Glutamatergic neuron (in vitro differentiated cells): ENCODE measurements at places on chromosomes 5 and 9. TPM values are rescaled to one million over a fixed set of nuclear protein-coding genes. Genes with fewer than 3 reads are reported as not detected.
A peak's percentile ranks its signal among the peaks of the same experiment; 100 is the strongest.

DNA sequence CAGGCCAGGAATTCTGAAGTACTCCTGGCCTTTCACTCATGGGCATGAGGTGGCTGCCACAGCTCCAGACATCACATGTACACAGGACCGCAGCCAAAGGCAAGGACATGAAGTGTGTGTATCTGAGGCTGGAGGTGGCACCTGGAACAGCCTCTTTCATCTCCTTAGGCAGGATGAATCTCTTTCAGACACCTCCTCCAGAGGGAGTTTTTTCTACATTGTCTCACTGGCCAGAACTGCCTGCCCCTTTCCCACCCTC is 142.8 kb downstream of the BARX1 start:
- no peaks in the 10 kb centered on the region for H3K36me3 ChIP-seq
- no peak overlapping the region for H3K27ac ChIP-seq
- no peak overlapping the region for H3K4me3 ChIP-seq
- DNase-seq: no peak

DNA sequence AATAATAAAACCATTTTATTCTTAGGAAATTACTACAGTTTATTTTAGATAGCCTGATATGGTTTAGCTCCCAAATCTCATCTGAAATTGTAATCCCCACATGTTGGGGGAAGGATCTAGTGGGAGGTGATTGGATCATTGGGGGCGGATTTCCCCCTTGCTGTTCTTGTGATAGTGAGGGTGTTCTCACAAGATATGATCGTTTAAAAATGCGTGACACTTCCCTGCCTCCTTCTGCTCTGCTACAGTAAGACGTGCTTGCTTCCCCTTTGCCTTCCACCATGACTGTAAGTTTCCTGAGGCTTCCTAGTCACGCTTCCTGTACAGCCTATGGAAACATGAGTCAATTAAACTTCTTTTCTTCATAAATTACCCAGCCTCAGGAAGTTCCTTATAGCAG is 122.4 kb upstream of the FGF10 start:
- no peak overlapping the region for H3K4me3 ChIP-seq
- DNase-seq: no peak
- no peaks in the 10 kb centered on the region for H3K27me3 ChIP-seq
- H3K27ac ChIP-seq: no peak overlapping the region
- H3K4me1 ChIP-seq: peaks cover 1% of the 10 kb centered on the region
- H3K36me3 ChIP-seq: no peaks in the 10 kb centered on the region

DNA sequence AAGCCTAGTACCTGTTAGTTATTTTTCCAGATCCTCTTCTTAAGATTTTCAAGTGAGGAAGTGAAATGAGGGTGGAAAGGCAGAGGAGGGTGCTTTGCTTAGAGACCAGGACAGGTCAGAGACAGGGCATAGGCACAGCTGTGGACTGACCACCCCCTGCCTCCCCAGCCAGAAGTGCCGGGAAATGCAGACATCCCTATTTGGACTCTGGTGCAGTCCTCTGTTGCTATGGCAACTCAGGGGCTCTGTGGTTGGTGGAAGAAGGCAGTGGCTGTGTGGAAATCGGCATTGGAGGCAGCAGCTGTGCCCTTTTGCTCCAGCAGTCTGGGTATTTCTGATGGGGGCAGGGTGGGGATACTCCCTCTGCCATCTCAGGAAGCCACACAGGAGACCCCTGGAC is 43.3 kb upstream of the NDFIP1 start:
- H3K4me1 ChIP-seq: peaks cover 24% of the 10 kb centered on the region
- DNase-seq: peak; percentile 72
- H3K36me3 ChIP-seq: no peaks in the 10 kb centered on the region
- H3K27ac ChIP-seq: peak overlapping the region; percentile 77

DNA sequence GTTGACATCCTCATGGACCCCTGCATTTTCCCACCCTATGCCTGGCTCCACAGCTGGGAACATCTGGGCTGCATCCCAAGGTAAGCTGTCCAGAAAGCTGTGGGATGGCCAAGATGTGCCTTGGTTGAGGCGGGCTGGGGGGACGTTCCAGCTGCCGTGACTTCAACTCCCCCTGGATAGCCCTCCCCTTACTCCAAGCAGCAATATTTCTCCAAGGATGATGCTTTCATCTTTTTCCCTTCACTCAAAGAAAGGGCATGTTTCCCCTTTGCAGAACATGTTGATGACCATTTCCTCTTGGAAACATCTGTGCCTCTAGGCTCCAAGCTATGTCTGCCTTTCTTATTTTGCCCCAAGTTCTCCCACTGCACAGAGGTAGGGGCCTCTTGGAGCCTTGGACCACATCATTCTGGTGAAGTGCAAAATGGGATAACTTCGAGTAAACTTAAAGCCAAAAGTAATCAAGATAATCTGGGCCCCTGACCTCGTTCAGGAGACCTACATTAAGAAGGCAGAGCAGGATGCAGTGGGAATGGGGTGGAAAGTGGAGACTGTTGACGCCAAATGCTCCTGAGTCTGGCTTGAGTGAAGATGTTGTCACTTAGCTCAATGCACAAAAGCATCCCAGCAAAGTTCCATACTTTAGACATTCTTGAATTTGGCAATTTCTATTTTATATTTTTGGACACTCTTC is 175.2 kb downstream of the GAS1 start:
- H3K36me3 ChIP-seq: no peaks in the 10 kb centered on the region
- no peaks in the 10 kb centered on the region for H3K27me3 ChIP-seq
- DNase-seq: no peak
- peaks cover 5% of the 10 kb centered on the region for H3K4me1 ChIP-seq
- H3K27ac ChIP-seq: no peak overlapping the region

Gene ADAMTS6
- 2.1 TPM for total RNA-seq

- no peak overlapping the region for H3K4me3 ChIP-seq
- DNase-seq: no peak
- H3K27ac ChIP-seq: no peak overlapping the region
- H3K36me3 ChIP-seq: no peaks in the 10 kb centered on the region
- H3K27me3 ChIP-seq: no peaks in the 10 kb centered on the region
- H3K4me1 ChIP-seq: peaks cover 2% of the 10 kb centered on the region
Measured at GRCh38 chr9:26170190-26170589, 491.9 kb upstream of the TUSC1 start.

Gene AQP7
- total RNA-seq: not detected

GRCh38 chr5:146647656-146648199 is 131.7 kb upstream of the GPR151 start:
- no peaks in the 10 kb centered on the region for H3K27me3 ChIP-seq
- H3K4me1 ChIP-seq: peaks cover 3% of the 10 kb centered on the region
- no peaks in the 10 kb centered on the region for H3K36me3 ChIP-seq

DNA sequence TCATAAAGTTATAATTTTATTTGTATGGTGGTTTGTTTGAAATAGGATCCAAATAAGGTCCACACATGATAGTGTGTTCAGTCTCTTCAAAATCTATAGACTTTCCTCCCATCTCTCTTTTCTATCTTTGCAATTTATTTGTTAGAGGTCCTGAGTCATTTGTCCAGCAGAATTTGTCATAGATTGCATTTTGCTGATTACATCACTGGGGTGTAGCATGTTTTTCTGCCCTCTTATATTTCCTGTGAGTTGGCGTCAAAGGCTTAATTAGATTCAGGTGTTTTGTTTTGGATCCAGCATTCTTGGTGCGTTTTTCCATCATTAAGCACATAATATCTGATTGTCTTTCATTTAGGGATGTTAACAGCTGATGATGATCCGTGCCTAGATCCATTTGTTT is 15.0 kb downstream of the CYFIP2 start:
- H3K4me3 ChIP-seq: no peak overlapping the region
- no peaks in the 10 kb centered on the region for H3K36me3 ChIP-seq
- peaks cover 2% of the 10 kb centered on the region for H3K27me3 ChIP-seq
- H3K4me1 ChIP-seq: peaks cover 4% of the 10 kb centered on the region

GRCh38 chr5:171693412-171693811 is 92.2 kb upstream of the SMIM23 start:
- no peak for DNase-seq
- no peaks in the 10 kb centered on the region for H3K4me1 ChIP-seq
- H3K27ac ChIP-seq: no peak overlapping the region
- H3K27me3 ChIP-seq: no peaks in the 10 kb centered on the region

- peaks cover 11% of the 10 kb centered on the region for H3K4me1 ChIP-seq
- no peaks in the 10 kb centered on the region for H3K36me3 ChIP-seq
- H3K27me3 ChIP-seq: no peaks in the 10 kb centered on the region
- no peak overlapping the region for H3K27ac ChIP-seq
- no peak for DNase-seq
Measured at GRCh38 chr9:105290418-105290817, 46.0 kb downstream of the SLC44A1 start.

Gene NPR3
- total RNA-seq: not detected

DNA sequence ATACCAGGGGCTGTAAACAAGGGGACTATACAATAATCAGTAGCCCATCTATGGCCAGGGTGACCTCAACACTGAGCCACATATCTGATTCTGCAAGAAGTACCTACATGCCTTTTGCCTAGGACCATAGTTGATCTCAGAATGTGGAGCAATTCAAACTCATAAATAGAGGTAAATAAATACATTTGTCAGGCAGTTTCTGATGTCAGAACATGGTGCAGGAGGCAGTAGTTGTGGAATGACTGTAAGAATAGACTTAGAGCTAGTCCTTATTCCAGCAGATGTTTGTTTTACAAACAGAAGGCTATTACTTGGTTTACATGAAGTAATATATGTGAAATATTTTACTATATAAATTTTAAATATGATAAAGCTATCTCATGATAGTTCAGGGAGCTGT is 330.7 kb upstream of the DAB2 start:
- peaks cover 3% of the 10 kb centered on the region for H3K27me3 ChIP-seq
- H3K4me3 ChIP-seq: no peak overlapping the region
- no peaks in the 10 kb centered on the region for H3K4me1 ChIP-seq
- DNase-seq: no peak

DNA sequence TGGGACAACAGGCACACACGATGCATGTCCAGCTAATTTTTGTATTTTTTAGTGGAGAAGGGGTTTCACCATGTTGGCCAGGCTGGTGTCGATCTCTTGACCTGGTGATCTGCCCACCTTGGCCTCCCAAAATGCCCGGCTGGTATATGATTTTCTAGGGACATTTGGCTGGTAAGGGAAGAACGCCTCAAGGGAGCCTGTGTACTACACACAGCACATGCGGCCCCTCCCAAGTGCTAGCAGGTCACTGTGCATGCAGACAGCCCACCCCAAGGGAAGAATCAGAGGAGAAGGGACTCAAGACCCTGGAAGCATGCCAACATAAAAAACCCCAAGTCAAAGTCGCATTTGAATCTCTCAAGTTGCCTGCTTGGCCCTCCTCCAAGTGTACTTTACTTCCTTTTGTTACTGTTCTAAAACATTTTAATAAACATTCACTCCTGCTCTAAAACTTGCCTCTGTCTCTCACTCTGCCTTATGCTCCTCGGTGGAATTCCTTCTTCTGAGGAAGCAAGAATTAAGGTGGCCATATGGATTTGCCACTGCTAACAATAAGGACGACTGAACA is 24.3 kb upstream of the OTULINL start:
- no peaks in the 10 kb centered on the region for H3K27me3 ChIP-seq
- H3K27ac ChIP-seq: peak overlapping the region; percentile 83
- peaks cover 25% of the 10 kb centered on the region for H3K4me1 ChIP-seq

Gene LRRC19
- total RNA-seq: not detected

Gene CYLC2
- not detected for total RNA-seq

GRCh38 chr5:158060212-158060611 is 201.3 kb upstream of the CLINT1 start:
- no peak overlapping the region for H3K4me3 ChIP-seq
- H3K27ac ChIP-seq: no peak overlapping the region
- H3K4me1 ChIP-seq: peaks cover 2% of the 10 kb centered on the region
- no peaks in the 10 kb centered on the region for H3K27me3 ChIP-seq

DNA sequence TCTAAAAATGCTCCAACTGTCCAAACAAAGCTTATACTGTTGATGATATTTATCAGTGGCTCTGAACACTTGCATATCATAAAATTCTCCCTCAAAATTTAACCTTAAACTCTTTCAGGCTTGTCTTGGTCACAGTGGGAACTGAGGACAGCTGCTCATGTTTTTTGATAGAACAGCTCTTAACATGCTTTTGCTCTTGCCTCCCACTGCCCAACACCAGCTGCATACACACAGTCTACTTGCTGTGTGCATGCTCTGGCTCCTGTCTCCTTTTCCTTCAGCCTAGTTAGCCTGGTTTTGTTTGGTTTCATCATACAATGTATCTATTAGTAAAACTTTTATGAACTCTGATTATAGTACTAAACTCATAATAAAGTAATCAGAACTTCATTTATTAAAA is 64.6 kb downstream of the GHR start:
- H3K27ac ChIP-seq: no peak overlapping the region
- H3K4me1 ChIP-seq: no peaks in the 10 kb centered on the region
- no peaks in the 10 kb centered on the region for H3K27me3 ChIP-seq
- DNase-seq: no peak
- H3K4me3 ChIP-seq: no peak overlapping the region

DNA sequence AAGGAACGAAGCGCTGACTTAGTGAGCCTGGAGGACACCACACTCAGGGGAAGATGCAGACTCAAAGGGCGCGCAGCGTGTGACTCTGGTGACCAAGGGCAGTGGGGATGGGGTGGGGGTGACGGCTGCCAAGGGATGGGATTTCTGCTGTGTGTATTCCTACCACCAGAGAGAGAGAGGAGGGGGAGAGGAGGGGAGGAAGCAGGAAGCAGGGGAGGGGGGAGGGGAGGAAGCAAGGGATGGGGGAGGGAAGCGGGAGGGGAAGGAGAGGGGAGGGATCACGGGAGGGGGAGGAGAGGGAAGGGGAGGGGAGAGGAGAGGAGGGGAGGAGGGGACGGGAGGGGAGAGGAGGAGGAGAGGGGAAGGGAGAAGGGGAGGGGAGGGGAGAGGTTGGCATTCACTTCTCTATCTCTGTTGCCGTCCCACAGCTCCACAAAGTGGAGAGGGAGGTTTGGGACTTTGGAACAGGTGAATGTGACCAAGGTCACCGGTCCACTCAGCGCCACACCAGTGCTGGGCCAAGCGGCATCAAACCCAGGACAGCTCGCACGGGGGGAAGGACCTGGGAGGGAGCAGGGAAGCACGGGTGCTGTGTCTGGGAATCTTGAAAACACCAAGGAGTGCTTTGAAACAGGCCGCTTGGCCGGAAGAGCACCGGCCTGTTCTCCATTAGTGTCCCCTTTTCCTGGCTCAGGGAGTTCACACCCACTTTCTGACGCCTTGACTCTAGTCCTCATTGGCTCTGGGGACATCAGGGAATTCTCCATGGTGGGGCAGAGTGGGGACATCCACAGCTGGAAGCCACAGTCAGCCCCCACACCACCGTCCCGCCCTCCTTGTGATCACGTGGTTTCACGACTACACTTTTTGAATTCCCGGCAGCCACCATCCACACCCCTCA is 77.4 kb downstream of the VAV2 start:
- no peak for DNase-seq
- H3K27ac ChIP-seq: peak overlapping the region; percentile 80
- H3K4me1 ChIP-seq: peaks cover 75% of the 10 kb centered on the region
- peaks cover 37% of the 10 kb centered on the region for H3K27me3 ChIP-seq
- H3K4me3 ChIP-seq: peak overlapping the region; percentile 36
- H3K36me3 ChIP-seq: no peaks in the 10 kb centered on the region

Gene PCDHGA2
- 3.0 TPM for total RNA-seq

Gene SPINK1
- not detected for total RNA-seq

Gene CCNH
- total RNA-seq: 40.1 TPM

GRCh38 chr5:122515709-122516431 is 203.8 kb downstream of the SNCAIP start:
- DNase-seq: peak; percentile 45
- peaks cover 3% of the 10 kb centered on the region for H3K4me1 ChIP-seq
- H3K36me3 ChIP-seq: no peaks in the 10 kb centered on the region
- no peak overlapping the region for H3K27ac ChIP-seq
- no peak overlapping the region for H3K4me3 ChIP-seq
- no peaks in the 10 kb centered on the region for H3K27me3 ChIP-seq

Gene PCDHA2
- 20.9 TPM for total RNA-seq

GRCh38 chr5:54658010-54658409 is 140.5 kb downstream of the SNX18 start:
- H3K4me3 ChIP-seq: no peak overlapping the region
- DNase-seq: no peak
- no peaks in the 10 kb centered on the region for H3K36me3 ChIP-seq
- no peaks in the 10 kb centered on the region for H3K27me3 ChIP-seq
- H3K4me1 ChIP-seq: peaks cover 6% of the 10 kb centered on the region
- no peak overlapping the region for H3K27ac ChIP-seq

Gene ADAMTS12
- 0.54 TPM for total RNA-seq

Gene CTSV
- total RNA-seq: 1.3 TPM
